ENCODE measurements at places on chromosomes 2 and 18.

DNA sequence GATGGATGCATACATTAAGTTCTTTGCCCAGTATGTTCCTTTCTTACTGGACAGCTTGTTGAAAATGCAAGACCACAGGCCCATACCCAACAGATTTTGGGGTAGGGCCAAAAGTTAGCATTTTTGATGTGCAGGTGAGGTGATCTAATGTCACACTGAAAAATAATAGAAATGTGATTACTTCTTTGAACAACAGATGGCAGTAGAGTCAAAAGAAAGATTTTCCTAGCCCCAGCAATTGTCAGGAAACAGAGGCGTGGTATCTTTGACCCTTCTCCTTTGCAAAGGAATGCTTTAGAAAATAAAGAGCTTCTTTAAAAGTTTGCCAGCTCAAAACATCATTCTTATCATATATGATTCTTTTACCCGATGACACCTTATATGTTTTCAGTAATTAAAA is 343.6 kb upstream of the SYT4 start:
- no peak for DNase-seq

GRCh38 chr2:172095905-172096625 is 6.6 kb downstream of the DLX2 start:
- DNase-seq = no peak

DNA sequence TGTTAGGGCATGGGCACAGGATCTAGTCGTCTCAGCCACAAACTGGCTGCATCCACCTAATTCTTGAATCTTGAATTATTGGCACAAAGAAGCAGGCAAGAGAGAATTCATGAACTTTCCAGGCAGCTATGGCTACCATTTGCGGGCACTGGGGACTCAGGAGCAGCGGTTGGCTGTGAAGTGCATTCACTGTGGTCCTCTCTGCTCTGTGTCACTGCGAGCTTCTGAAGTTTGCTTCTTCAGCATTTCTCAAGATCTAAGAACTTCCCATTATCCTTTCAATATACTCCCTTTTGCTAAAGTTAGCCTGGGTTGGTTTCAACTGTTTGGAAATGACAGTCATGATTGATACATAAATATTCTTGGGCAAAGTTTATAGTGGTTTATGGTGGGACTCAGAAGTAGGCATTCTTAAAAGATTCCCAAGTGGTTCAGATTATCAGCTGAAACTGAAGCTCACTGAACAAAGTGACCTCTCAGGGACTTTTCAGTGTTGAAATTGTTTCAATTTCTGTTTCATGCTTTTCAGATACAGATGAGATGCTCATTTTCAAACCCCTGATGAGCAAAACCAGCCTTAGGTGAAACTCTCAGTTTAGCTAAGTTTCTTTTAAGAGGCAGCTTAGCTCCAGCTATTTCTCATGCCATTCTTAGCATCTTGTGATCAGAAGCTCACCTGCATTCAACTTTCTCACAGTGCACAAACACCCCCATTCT is 1258.3 kb upstream of the GYPC start:
- no peak for DNase-seq

GRCh38 chr2:95346738-95347671 is 49.9 kb downstream of the KCNIP3 start:
- no peak for DNase-seq

GRCh38 chr2:19676770-19677169 is 225.0 kb downstream of the TTC32 start:
- no peak for DNase-seq

GRCh38 chr2:46876741-46877384 is 38.7 kb downstream of the MCFD2 start:
- DNase-seq = no peak

- DNase-seq = no peak
These were observed 1228.9 kb downstream of the CNTNAP5 start for GRCh38 chr2:125254010-125254409.

DNA sequence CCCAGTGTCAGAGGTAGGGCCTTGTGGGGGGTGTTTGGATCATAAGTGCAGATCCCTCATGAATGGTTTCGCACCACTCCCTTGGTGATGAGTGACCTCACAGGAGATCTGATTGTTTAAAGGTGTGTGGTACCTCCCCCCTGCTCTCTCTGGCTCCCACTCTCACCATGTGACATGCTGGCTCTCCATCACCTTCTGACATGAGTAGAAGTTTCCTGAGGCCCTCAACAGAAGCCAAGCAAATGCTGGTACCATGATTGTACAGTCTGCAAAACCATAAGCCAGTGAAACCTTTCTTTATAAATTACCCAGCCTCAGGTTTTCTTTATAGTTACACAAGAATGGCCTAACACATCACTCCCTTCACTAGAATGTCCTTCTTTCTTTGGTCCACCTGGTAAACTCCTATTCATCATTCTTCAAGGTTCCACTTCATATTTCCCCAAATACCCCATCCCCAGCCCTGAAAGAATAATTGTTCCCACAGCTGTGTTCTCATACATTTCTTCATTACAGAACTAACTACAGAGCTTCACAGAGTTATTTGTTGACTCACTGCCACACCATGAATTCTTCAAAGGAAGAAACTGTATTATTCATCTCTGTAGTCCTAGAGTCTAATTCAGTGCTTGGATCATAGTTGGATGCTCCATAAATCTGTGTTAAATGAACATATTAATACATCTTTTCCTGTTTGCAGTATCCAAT is 81.2 kb upstream of the STK17B start:
- no peak for DNase-seq

- DNase-seq = no peak
These were observed 106.8 kb downstream of the BCL11A start for GRCh38 chr2:60446413-60447267.

GRCh38 chr2:171521361-171522051 is 768 bp upstream of the CYBRD1 start:
- no peak for DNase-seq

GRCh38 chr2:203678971-203679370 is 27.5 kb upstream of the CD28 start:
- no peak for DNase-seq

- DNase-seq = no peak
These were observed 160.4 kb downstream of the KLHL29 start for GRCh38 chr2:23545396-23545795.

GRCh38 chr2:172442072-172442895 is 14.9 kb downstream of the ITGA6 start:
- DNase-seq = no peak

- no peak for DNase-seq
These were observed 203.5 kb downstream of the SEPTIN10 start for GRCh38 chr2:109410039-109410815.

GRCh38 chr2:8276026-8276425 is 405.8 kb upstream of the ID2 start:
- DNase-seq = no peak

GRCh38 chr18:73119574-73119973 is 251.8 kb upstream of the NETO1 start:
- no peak for DNase-seq

- DNase-seq = no peak
These were observed 10.5 kb downstream of the CYB5A start for GRCh38 chr18:74281011-74281979.

DNA sequence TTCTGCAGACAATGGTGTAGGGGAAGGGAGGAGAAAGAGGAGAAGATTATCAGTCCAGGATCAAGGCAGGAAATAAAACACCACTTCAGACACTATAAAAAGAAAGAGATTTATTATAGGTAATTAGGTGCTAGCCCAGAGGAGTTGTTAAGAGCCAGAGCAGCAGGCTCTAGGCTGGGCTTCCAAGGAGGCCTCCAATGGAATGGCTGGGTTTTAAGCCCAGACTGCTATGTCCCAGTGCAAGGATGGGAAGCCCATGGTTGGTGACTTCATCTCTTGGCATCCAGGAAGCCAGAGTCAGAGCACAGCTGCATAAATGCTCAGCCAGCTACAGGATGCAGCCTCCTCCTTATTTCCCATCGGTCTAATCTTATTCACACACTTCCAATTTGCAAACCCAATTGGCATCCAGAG is 95.6 kb downstream of the LAMA3 start:
- DNase-seq = no peak

DNA sequence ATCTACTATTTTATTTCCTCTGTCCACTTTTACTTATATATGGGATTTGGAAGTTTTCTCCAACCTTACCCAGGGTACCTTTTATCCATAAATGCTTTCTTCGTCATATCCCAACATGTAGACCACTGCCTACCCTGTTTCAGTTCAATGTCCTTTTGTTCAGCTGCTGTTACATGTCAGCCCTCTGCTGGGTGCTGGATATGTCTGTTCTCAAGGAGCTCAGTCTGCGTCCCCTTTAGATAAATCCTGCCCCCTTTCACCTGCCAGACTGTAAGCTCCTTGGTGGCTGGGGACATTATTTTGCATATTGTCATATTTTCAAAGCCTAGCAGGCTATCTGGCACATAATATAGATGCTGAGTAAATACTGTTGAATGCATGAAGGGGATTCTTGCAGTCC is 53.2 kb downstream of the NEMP2 start:
- DNase-seq = no peak

- DNase-seq = no peak
These were observed 1.4 kb upstream of the BCL2 start for GRCh38 chr18:63320975-63321265.

DNA sequence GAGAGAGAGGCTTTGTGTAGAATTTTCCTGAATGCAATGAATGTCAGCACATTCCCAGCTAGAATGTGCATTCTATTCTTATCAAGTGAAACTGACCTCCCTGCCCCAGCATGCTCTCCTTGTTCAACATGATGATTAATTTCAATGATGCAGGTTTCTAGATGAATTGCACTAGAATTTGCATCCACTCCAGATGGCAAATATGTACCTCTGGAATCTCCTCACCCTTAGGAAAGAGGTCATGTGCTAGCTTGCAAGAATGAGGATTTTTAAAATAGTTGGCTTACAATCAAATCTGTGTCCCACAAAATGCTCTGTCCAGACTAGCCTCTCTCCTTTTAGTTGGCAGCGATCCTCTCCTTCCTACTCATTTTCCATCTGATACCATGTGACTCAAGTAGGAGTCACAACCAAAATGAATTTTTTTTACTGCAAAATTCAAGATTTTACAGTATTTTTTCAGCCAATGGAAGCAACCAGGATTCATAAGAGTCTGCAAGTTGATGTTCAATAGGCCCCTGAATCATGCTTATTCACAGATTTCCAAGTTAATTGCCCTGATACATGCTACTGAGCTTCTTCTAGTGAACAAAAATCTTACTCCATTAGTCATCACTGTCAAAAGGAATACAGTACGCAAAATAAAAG is 21.0 kb upstream of the STAT4 start:
- DNase-seq = no peak

GRCh38 chr2:84823788-84824187 is 57.1 kb downstream of the TRABD2A start:
- no peak for DNase-seq

GRCh38 chr18:80103231-80103630 is 5.8 kb upstream of the ADNP2 start:
- DNase-seq = no peak

- no peak for DNase-seq
These were observed 29.4 kb downstream of the PSTPIP2 start for GRCh38 chr18:46042571-46043123.

DNA sequence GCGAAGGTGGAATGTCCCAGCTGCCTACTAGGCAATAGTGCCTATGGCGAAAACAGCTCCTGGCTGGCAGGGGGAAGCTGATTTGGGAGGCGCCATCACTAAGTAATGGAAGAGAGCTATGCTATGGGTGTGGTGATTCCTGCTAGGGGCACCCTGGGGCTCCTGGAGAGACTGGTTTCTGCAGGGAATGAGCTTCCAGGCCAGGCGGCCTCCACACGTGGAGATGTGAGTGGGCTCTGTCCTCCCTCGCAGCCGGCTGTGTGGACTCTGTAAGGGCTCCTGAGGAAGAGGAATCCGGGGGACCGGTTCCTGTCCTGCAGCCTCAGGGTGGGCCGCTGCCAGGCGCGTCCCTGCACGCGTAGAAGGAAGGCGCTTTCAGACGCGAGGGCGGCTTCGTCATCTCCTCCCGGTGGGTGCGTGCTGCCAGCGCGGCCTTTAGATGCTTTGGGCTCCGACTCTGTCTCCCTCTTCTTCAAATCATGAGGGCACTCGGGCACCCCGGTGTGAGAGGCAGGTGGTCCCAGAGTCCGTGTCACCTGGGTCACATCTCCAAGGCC is 55.5 kb upstream of the ANKRD62 start:
- no peak for DNase-seq

- DNase-seq = no peak
These were observed 178.7 kb downstream of the ZNF385B start for GRCh38 chr2:179682756-179683155.

- no peak for DNase-seq
These were observed 234.9 kb downstream of the PHLPP1 start for GRCh38 chr18:62950246-62950645.

All from NCI-H187 treated with DMSO at 0.1 percent for 48 hours (cell line).